MG63 (cell line): ENCODE measurements at places on chromosomes 7 and 10. TPM values are rescaled to one million over a fixed set of nuclear protein-coding genes. Genes with fewer than 3 reads are reported as not detected.
A peak's percentile ranks its signal among the peaks of the same experiment; 100 is the strongest.

FFAR4 gene
- 0.16 TPM in 1 of 2 replicates, not detected in the other for total RNA-seq

UTF1 gene
- not detected in 2 replicates for total RNA-seq

DNA sequence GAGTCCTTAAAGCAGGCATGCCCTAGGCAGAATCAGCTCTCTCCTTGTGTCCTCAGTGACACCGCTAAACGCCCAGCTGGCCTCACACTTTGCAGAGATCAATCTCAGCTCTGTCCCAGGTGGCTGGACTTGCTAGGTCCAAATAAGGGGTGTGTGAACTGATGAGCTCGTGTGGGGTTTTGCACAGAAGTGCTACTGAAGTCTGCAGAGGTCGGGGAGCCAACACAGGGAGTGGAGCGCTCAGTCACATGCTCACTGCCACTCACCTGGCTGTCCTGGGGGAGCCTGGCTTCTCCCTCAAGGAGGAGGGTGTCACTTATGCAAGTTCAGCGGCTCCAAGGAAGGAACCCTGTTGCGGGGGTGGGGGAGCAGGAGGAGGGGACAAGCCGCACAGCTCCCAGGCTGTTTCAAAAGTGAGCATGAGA is 2.0 kb downstream of the ELN start:
- no peak for DNase-seq

GRCh38 chr10:96267234-96267705 is 4.1 kb downstream of the BLNK start:
- DNase-seq = no peak

DNA sequence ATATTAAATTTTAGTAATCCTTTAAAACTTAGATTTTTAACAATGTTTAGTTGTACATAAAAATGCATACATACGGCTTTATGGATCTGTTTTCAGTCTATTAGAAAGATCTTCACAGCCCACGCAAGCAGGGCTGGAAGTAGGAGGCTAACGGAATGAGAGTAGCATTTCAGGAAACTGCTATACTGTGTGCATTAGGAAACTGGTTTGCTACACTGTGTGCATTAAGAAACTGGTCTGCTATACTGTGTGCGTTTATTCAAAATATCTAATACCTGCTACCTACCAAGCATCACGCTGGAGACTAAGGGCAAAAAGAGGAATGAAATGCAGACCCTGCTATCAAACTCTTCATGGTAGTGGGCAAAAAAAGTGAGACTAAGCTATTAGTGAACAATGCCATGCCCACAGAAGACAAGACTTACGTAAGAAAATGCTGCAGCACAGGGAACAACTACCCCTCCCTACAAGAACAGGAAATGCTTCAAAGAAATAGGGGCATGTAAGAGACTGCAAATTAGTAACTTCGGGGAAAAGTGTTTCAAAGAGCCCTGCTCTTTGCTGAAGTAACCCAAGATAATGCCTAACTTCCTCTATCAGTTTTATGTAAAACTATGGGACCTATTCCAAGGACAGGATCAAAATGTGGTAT is 11.3 kb downstream of the RAB11FIP2 start:
- DNase-seq = no peak

DNA sequence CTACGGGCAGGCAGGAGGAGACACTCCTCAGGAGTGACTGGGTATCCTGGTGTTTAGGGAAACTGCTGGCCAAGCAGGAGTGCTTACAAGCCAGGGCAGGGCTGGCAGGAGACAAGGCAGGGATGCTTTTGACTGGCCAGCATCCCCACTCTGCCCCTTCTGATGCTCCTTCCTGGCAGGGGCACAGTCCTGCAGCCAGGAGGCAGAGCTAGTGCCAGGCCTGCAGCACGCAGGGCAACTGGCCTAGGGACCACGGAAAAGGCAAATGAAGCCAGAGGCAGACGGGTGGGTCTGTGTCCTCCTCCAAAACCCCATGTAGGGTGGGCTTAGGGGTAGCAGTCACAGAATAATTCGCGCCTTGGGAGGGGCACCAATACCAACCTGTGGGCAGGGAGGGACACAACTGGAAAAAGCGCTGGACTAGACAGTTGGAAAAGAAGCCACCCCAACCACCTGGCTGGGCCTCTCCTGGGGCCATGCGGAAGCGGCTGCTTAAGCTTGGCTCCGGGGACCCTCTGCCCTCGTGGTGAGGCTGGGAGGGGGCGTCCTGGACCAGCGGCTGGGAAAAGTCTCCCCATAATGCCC is 4.8 kb downstream of the IMPDH1 start:
- peak; percentile 60 for DNase-seq

DNA sequence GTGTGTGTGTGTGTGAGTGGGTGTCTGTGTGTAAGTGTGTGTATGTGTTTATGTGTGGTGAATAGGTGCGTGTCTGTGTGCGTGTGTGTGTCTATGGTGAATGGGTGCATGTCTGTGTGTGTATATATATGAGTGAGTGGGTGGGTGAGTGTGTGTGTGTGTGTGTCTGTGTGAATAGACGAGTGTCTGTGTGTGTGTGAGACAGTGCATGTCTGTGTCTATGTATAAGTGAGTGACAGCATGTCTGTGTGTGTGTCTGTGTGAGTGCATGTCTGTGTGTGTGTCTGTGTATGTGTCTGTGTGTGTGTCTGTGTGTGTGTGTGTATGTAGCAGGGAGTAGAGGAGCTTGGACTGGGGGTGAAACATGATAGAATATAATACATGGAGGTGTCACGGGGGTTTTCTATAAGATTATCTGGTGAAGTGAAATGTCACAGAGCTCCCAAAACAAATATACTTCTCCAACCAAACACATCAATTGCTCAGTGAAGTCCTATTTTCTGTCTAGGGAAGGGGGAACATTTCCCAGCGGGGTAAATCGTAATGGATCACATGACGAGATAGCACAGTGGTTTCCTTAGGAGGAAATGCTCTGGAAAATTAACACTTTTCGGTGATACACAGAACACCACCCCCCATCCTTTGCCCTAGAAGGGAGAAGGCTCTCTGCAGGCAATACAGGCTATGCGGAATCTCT is 723.3 kb upstream of the CELF2 start:
- DNase-seq = no peak

- no peak for DNase-seq
Observed at GRCh38 chr7:3027005-3027845, 16.4 kb downstream of the CARD11 start.

DNA sequence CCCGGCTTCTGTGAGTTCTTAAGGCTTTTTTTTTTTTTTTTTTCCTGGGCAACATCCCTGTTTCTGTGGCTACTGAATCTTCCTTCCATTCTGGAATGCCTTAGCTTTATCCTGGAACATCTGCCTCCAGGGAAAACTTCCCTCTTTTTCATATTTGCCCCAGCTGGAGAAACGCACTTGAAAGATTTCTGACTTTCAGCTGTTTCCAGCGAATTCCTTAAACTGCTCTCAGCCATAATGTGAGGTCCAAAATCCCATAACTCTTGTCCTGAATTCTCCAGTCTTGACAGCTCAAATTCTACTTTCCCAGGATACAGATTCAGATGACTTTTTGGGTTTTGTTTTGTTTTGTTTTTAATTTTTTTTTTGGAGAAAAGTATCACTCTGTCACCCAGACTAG is 263.6 kb upstream of the AUTS2 start:
- no peak for DNase-seq

GRCh38 chr10:5252177-5253037 is 55.8 kb downstream of the AKR1C4 start:
- no peak for DNase-seq

DNA sequence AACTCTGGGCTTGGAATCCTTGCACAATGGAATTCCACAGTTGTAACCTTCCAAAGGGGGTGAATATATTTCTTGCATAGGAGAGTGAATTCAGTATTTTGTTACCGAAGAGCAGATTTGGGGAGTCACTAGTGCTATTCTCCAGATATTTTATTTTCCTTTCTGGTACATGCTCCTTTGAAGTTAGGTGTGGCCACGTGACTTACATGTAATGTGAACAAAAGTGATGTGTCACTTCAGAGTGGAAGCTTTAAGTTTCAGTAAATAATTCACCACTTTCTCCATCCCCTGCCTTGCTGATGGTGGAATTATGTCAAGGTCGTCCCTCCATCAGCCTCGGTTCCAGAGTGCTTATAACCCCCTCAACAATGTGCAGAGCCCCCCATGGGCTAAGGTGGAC is 25.3 kb downstream of the ASNS start:
- DNase-seq = no peak

GRCh38 chr7:123867225-123867624 is 22.3 kb downstream of the HYAL4 start:
- DNase-seq = no peak

DNA sequence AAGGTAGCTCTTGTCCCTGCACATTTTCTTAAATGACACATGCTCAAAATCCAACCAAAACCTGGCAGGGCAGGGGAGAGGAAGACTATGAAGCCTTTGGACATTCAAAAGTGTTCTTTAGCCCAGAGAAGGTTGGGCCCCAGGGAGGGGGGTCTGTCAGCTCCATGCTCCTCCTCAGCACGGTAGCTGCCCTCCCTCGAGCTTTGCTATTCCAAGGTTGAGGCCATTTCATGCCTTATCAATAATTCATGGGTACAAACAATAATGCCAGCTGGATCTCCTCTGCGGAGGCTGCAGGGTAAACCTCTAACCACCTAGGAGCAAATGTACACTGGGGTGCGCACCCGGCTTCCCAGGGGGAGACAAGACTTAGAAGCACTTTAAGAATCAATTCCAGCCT is 61.5 kb downstream of the SLIT1 start:
- DNase-seq = no peak

GRCh38 chr7:28174442-28174841 is 6.2 kb downstream of the JAZF1 start:
- DNase-seq = no peak

- no peak for DNase-seq
Observed at GRCh38 chr7:117858712-117859111, 14.5 kb downstream of the CTTNBP2 start.
